ENCODE measurements at places on chromosomes 6 and 20.

GRCh38 chr6:18835976-18836375, 448.8 kb downstream of the RNF144B start:
- DNase-seq = no peak

DNA sequence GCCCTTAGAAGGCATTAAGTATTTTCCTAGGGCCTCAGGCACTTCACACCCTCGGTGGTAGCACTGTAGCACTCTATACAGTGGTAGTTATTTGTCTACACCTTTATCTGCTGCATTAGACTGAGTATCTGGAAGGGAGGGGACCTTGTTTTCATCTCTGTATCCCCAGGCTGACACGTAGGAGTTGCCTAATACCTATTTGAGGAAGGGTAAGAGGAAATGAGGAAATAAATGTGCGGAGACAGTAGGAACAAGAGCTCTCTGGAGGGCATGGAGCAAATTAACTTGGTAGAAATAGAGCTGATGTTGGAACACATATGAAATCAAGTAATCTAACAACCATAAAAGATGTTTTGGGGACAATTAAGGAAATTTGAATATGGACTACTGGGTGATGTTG, 3.9 kb downstream of the CNPY3 start:
- DNase-seq = no peak

- DNase-seq = no peak
Measured at GRCh38 chr20:2983508-2983907, 59.9 kb upstream of the GNRH2 start.

- no peak for DNase-seq
Measured at GRCh38 chr6:14838133-14838583, 407.7 kb upstream of the JARID2 start.

DNA sequence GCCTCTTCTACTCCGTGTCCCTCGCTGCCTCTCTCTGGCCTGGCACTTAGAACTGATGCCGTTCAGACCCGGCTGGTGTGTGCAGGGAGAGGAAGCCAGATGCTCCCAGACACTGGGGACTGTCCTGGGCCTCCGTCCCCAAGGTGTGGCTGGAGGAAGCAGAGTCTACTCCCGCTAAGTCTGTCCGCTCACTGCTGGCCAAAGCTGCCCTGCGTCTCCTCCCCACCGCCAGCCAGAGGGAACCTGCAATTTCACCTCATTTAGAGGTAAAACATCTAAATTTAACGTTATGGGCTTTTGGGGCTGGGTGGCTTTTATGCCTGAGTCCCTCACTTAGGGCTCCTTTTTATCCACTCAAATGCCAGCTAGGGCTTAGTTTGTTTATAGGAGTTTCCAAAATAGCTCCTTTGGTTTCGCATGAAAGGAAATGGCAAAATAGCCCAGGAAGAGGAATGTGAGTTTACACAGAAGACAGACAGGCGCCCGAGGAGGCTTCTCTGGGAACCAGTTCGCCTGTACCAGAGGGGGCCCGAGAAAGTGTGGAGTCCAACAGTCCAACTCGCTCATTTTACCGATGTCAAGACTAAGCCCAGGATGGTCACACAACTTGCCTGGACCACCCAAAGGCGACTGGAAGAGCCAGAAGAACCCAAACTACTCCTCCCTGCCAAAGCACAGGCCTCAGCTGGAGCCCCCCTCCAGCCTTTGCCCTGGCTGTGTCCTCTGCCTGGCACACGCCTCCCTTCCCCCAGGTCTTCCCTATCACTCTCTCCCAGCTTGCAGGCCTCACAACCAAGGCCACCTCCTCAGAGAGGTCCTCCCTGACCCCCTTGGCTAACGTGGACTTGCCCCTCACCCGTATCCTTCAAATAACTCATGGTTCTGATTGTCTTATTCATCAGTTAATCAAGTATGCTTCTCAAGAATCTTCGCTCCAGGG, 54.5 kb downstream of the RIPOR3 start:
- no peak for DNase-seq

DNA sequence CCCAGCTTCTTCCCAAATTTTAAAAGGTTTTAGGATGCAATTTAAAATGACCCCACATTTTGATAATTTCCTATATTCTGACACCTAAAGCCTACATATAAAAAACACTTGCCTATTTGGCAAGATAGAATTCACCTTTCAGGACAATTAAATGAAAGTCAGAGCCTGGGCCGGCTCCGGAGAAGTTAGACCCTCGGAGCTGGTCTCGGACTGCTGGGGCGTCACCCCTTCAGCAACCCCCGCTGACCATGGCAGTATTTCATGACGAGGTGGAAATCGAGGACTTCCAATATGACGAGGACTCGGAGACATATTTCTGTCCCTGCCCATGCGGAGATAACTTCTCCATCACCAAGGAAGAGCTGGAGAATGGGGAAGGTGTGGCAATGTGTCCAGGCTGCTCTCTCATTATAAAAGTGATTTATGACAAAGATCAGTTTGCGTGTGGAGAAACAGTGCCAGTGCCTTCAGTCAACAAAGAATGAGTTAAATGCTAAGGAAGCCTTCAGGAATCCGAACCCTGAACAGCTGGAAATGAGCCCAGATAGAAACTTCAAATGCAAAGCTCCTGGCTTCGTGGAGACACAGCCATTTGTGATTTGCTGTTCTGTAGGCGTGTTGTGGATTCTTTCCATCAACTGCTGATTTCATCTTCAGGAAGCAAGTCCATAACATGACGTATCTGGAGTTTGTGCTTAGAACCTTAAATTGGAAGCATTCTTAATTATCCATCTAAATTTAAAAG, 16.0 kb downstream of the TCFL5 start:
- no peak for DNase-seq

GRCh38 chr6:27327023-27327738, 15.1 kb upstream of the POM121L2 start:
- DNase-seq = no peak
